ENCODE measurements at places on chromosomes 16 and 17.

DNA sequence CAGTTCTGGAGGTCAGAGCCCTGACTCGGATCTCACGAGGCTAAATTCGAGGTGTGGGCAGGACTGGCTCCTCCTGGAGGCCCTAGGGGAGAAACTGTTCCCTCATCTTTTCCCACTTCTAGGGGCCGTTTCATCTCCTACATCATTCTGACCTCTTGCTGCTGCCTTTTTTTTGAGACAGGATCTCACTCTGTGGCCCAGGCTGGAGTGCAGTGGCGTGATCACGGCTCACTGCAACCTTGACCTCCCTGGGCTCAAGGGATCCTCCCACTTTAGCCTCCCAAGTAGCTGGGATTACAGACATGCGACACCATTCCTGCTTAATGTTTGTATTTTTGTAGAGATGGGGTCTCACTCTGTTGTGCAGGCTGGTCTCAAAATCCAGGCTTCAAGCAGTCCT lies 244.1 kb upstream of the GSE1 start:
- DNase-seq: no peak

- no peak for DNase-seq
Measured at GRCh38 chr16:1895949-1896675, 22.1 kb downstream of the HS3ST6 start.

- no peak for DNase-seq
Measured at GRCh38 chr16:66278604-66279262, 87.8 kb upstream of the CDH5 start.

- DNase-seq: no peak
Measured at GRCh38 chr17:33267271-33267790, 25.8 kb downstream of the ASIC2 start.

- no peak for DNase-seq
Measured at GRCh38 chr17:72763981-72764380, 328.5 kb downstream of the SLC39A11 start.

All from left colon (tissue), 2 donors.